ENCODE measurements at places on chromosomes 1 and 21.

- peak; percentile 75 for DNase-seq
Measured at GRCh38 chr1:28091043-28091781, 2.8 kb upstream of the EYA3 start.

DNA sequence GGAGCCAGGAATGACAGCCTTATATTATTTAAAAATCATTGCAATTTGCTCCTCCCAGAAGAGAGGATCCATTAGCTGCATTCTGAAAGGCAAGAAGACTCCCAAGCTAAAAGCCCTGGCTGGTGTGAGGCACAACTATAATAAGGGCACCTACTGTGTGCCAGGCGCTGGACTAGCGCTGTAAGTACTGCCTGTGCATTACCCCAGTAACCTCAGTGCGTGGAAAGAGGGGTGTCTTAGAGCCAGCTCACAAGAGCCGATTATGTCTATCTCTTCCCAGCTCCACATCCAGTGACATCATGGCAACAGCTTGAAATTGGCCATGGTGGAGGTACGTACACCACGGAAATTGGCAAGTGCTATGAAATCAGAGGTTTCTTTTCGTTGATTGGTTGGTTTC lies 141.7 kb upstream of the IRF2BP2 start:
- no peak for DNase-seq

- DNase-seq: no peak
Measured at GRCh38 chr1:209231476-209232156, 351.9 kb upstream of the CAMK1G start.

GRCh38 chr1:31717341-31717740 lies 13.5 kb upstream of the COL16A1 start:
- DNase-seq: no peak

Measured in stimulated activated CD4-positive, alpha-beta T cell treated with anti-CD3 and anti-CD28 coated beads, Interleukin-4, amount 100 ng/mL, for 48 hours (primary cell).